ENCODE measurements at places on chromosomes 3 and 15.

DNA sequence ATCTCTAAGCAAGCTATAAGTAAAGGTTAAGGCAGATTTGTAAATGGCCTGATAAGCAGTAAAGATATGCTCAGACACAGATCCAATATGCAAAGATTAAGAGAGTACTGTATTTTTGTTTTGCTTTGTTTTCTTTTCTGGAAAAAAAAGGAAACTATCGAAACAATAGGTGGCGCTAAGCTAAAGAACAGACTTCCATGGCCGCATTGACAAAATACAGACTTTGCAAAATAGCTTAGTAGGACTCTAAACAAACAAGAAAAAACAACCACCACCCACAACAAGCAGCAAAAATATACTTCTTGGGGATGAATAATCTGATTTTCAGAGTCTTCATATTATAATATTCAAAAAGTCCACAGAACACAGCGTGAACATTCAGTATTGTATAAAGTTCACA is 758.4 kb upstream of the ROBO1 start:
- no peak for DNase-seq

- no peak for DNase-seq
Measured at GRCh38 chr3:72839057-72839456, 9.2 kb downstream of the SHQ1 start.

DNA sequence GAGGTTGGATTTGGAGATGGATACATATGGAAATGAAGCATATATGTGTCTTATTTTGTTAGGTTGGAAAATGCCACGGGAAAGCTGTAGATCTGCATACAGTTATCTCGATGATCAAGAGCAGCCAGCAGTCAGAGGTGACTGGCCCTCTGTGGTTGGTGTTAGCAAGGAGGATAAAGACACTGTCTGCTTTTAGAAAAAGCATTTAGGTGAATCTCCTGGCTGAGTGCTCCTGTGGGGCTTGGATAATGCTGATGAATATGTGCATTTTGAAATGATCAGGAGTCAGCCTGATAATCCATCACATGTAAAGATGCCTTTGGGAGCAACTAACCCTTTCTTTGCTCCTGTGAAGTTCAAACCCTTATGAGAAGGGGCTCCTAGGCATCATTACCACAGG is 24.9 kb upstream of the GLCE start:
- no peak for DNase-seq

- no peak for DNase-seq
Measured at GRCh38 chr3:96831175-96831574, 16.8 kb downstream of the EPHA6 start.

- peak; percentile 46 for DNase-seq
Measured at GRCh38 chr15:62711691-62712454, 330.7 kb upstream of the TPM1 start.

- DNase-seq = no peak
Measured at GRCh38 chr3:130929804-130930203, 35.9 kb downstream of the ATP2C1 start.

GRCh38 chr3:26316472-26316871 is 306.1 kb upstream of the LRRC3B start:
- no peak for DNase-seq

- DNase-seq = no peak
Measured at GRCh38 chr3:43043071-43043766, 62.7 kb downstream of the POMGNT2 start.

Data from kidney tubule cell (primary cell).